Right kidney (tissue), 9 donors: ENCODE measurements at places on chromosomes 13 and 19.

- DNase-seq: no peak
Measured at GRCh38 chr13:107842562-107843180, 372.7 kb downstream of the LIG4 start.

DNA sequence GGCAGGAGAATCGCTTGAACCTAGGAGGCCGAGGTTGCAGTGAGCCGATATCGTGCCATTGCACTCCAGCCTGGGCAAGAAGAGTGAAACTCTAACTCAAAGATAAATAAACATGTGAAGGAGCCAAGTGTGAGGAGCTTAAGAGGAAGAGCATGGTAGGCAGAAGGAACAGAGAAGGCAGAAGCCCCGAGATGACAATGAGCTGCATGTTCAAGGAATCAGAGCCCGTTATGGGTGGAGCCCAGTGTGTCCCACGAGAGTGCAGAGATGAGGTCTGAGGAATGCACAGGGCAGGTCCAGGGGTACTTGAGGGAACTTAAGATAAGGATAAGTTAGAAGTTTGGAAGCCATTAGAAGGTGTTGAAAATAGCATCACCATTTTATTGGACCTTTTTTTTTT, 716 bp downstream of the FPR2 start:
- no peak for DNase-seq

DNA sequence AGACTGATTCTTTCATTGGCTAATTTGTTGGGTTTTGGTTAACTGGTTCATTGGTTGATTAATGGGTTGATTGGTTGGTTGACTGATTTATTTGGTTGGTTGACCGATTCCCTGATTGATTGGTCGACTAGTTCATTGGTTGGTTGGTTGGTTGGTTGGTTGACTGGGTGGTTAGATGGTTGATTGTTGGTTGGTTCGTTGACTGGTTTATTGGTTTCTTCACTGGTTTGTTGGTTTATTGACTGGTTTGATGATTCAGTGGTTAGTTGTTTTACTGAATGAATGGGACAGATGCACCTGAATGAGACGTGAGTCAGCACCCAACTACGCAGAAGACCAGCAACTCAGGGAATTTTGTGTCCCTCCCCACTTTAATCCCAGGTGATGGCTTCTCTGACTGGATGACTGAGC, 2.7 kb upstream of the NUP62 start:
- DNase-seq: no peak

GRCh38 chr19:39299832-39300231, 3.6 kb downstream of the IFNL1 start:
- DNase-seq: no peak

GRCh38 chr13:91381371-91381770, 17.1 kb upstream of the GPC5 start:
- no peak for DNase-seq

- no peak for DNase-seq
Measured at GRCh38 chr19:3336680-3337523, 29.5 kb upstream of the NFIC start.

GRCh38 chr13:42061943-42062342, 13.5 kb downstream of the DGKH start:
- no peak for DNase-seq

- DNase-seq: no peak
Measured at GRCh38 chr19:45114116-45114515, 21.1 kb downstream of the PPP1R37 start.
